ENCODE measurements at places on chromosomes 5 and 9.
A peak's percentile ranks its signal among the peaks of the same experiment; 100 is the strongest.

DNA sequence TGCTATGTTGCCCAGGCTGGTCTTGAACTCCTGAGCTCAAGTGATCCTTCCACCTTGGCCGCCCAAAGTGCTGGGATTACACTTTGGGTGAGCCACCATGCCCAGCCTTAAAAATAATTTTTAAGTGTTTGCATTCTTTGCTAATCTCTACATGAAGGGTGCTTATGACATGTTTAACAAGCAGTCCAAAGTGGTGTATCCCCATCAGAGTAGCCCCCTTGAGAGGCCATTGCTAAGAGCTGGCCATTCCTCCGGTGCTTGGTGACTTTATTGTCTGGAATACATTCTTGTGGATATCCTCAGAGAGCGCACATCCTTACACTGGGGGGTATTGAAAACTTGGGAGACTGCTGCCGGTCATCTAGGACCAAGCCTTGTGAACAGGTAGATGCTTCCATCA, 395.4 kb downstream of the KDM4C start:
- DNase-seq = no peak

GRCh38 chr5:167985373-167985772, 306.1 kb upstream of the WWC1 start:
- no peak for DNase-seq

DNA sequence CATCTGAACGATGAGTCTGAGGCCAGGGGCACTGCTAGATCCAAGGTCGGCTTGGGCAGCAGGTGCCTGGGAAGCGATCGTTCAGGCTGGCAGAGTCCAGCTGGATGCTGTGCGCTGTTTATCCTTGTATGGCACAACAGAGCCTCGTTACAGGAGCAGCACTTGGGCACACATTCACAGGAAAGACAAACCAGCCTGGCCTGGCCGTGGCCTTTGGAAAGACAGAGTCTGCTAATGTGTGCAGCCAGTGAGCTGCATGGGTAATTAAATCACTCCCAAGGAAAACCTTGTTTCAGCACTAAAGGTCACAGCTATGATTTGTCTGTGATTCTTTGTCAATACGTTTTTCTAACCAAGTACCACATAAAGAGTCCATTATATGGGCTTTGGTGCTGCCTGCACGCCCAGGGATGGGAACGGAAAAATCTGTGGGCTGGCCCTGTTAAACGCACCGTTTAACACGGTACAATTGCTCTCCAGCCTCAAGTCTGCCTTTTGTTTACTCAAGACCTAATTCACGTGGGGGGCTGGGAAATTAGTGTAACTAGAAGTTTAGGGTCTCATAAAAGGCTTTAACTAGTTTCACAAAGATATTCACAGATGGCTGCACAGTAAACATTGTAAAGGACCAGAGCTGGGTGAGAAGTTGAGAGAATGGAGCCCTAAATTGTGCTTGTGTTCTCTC, 509.3 kb downstream of the KDM4C start:
- DNase-seq = no peak

DNA sequence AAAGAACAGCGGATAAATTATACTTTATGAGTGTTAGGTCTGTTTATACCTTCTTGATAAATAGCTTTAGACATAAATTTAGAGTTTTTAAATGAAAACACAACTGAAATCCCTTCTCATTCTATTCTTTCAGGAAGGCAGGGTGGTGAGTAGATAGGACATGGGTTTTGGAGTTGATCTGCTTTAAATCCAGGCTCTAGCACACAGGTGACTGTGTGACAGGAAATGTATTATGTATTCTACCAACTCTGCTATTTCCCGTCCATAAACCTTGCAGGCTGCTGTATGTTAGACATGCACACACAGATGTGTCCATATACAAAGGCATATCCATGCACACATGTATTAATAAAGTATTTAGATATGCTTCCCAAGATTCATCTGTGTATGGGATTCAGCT, 19.3 kb upstream of the CARTPT start:
- DNase-seq = no peak

GRCh38 chr5:116759860-116760640, 185.4 kb upstream of the SEMA6A start:
- DNase-seq = no peak

GRCh38 chr5:16057277-16057676, 122.3 kb downstream of the MARCHF11 start:
- DNase-seq = no peak

DNA sequence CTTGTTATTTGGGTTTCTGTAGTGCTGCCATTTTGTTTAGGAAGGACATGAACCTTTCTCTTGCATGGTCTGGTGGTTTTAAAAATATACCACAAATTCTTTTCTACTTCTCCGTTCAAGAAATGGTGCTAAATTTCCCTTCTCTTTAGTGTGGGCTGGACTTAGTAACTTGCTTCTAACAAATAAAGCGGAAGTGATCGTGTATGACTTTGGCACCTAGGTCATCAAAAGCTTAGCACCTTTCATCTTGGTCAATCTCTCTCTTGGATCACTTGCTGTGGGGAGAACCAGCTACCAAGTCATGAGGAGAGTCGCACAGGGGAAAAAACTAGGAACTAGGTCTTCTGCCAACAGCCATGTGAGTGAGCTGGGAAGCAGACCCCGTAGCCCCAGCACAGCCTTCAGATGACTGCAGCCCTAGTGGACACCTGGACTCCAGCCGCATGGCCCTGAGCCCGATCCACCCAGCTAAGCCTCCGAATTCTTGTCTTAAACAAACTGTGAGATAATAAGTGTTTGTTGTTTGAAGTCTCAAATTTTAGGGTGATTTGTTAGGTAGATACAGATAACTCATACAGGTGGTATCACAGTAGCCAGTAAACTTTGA, 87.7 kb upstream of the CKMT2 start:
- DNase-seq = no peak

DNA sequence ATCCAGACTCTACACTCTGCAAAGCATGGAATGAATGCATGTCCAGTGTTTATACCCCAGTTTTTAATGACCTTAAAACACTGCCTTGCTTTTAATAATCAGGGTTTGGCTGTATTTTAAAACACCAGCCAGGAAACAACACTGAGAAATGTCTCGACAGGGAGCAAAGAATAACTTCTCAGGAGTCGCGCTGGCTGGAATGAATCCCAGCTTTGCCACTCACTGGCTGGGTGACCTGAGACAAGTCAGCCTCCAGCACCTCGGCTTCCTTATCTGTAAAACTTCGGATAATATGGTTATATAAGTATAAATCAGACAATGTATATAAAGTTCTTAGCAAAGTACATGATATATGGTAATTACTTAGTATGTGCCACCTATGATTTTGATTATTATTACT, 505.0 kb downstream of the SPOCK1 start:
- DNase-seq = no peak

DNA sequence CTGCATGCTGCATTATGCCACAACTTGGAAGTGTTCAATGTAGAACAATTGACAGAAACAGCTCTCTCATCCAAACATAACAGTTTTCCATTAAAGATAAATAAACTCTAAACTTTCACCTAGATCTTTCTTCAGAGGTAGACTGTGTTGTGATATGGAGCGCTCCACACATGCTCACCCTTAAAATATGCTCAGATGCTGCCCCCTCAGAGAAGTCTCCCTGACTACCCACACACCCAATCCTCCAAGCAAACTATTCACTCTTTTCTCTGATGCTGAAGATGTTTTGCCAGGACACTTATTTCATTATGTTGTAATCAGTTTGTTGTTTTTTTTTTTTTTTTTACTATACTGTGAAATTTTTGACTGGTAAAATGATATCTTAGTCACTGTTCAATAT, 206.6 kb upstream of the RASA1 start:
- DNase-seq = no peak

DNA sequence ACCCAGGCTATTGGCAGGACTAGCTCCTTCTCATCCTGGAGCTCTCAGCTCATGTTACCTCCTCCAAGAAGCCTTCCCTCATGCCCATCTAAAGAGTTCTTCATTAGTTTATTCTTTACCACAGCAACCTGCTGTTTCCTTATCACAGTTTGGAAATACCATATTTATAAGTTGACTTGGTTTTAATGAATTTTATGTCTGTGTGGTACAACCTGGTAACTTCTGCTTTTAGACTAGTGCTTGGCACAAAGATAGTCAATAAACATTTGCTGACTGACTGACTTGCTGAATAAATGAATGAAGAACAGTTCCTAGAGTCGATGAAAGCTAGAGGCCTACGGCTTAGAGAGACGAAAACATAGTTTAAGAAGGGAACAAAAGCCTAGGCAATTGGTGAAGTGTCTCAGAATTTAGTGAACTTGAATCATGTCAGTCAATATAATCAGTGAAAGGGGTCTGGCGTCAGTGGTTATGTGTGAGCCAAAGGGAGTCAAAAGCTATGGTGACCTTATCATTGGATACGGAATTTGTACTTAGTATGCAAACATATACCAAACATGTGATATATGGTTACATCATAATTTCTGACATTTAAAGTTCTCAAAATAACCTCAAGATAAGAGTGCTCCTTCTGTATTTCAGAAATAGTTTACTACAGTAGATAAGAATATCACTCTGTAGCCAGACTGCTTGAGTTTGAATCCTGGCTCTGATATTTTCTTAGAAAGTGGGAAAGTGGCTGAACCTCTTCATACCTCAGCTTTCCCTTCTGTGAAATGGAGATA, 239.5 kb downstream of the MCTP1 start:
- no peak for DNase-seq

DNA sequence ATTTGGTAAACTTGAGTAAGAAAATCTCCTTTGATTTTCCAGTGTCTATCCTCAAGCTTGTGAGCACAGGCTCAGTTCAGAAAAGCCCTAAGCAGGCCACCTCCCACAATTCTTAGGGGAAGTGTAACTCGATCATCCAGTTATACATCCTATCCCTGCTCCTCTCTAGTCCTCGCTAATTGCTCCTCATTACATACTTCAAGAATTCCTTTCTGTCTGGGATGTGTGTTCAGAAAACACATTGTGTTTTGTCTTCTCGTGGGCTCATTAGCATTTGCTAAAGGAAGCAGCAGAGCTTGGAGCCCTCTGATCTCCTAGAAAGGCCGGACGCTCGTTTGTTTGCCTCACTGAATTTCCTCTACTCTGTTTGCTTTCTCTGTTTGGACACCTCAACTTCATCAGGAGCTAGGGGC, 268.2 kb upstream of the RFX3 start:
- no peak for DNase-seq

DNA sequence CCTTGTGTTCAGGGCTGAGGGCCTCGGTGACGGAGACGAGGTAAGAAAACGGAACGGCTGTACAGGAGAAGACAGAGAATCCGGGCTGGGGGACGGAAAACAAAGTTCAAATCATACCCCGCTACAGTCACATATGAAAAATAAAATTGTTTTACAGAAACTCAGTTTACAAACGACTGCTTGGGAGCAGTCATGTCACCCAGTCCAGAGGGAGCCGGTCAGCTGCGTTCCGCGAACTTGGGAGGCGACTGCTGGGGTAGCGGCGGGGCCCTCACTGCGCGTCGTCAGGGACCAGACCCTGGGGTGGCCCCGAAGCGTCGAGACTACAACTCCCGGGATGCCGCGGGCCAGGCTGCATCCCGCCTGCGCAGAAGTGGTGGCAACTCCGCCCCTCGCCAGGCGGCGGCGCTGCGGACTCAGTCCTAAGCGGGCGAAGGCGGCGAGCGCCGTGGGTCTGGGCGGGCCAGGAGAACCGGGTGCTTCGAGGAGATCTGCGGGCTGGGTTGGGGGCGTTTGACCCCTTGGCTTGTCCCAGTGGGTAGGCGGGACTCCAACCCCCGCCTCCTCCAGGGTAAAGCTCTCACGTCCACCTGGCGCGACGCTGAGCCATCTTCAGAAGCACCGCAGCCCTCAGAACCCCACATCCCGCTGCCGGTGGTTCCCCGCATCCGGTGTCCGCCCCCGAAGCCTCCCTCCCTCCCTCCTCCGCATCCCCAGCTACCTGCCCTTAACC, 4.0 kb downstream of the SIT1 start:
- DNase-seq = peak; percentile 82

DNA sequence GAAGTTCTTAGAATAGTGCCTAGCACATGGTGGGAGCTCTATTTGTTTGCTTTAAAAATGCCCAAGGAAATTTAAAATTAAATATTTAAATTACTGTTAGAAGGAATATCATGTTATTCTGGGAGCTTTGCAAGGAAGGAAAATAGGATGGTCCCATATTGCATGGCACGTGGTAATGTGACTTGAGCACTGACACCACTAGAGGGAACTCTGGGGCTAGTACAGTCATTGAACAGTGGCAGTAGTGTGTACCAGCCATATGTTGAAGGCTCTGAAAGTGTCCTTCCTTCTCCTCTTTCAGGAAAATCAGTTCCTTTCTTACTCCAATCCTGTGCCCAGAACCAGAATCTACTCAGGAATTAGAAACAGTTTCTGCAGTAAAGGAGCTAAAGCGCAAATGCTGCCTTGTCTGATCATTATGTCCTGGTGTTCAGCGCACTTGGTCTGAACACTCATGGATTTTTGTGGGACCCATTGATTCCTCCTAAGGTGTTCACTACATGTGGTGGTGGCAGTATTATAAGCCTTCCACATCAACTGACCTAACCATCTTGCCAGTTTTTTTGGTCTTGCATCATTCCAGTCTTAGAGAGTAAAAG, 54.1 kb downstream of the GDA start:
- no peak for DNase-seq

- DNase-seq = no peak
Measured at GRCh38 chr5:80760680-80761079, 105.9 kb upstream of the DHFR start.

- no peak for DNase-seq
Measured at GRCh38 chr5:167244583-167244982, 1046.9 kb upstream of the WWC1 start.

GRCh38 chr5:175893466-175893865, 22.1 kb downstream of the CPLX2 start:
- no peak for DNase-seq

- DNase-seq = no peak
Measured at GRCh38 chr9:72524820-72525540, 3.6 kb downstream of the TMC1 start.

DNA sequence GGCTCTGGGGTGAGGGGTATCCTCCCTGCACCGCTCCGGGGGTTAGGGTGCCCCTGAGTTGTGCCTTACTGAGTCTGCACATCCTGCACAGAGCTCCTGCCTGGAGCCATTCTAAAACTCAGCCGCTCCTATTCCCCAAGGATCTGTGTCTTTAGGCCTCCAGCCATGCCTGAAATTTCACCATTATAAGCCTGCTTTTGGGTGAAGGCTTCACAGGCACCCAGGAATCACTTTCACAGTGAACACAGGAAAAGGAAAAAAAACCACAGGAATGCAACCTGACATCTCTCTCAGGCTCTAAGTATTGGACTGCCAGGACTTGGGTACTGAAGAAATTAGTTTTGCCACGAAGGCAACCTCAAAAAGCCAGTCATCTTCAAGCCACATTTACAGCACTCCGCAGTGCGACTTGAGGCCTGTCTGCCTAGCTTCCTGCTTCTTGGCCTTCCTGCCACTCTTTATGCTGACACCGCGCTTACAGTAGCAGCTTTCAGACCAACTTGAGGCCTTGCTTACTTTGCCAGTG, 30.9 kb downstream of the GALNT10 start:
- no peak for DNase-seq

- DNase-seq = no peak
Measured at GRCh38 chr5:56456002-56456401, 222.9 kb upstream of the ANKRD55 start.
